ENCODE measurements at places on chromosomes 7 and 10.
A peak's percentile ranks its signal among the peaks of the same experiment; 100 is the strongest.

DNA sequence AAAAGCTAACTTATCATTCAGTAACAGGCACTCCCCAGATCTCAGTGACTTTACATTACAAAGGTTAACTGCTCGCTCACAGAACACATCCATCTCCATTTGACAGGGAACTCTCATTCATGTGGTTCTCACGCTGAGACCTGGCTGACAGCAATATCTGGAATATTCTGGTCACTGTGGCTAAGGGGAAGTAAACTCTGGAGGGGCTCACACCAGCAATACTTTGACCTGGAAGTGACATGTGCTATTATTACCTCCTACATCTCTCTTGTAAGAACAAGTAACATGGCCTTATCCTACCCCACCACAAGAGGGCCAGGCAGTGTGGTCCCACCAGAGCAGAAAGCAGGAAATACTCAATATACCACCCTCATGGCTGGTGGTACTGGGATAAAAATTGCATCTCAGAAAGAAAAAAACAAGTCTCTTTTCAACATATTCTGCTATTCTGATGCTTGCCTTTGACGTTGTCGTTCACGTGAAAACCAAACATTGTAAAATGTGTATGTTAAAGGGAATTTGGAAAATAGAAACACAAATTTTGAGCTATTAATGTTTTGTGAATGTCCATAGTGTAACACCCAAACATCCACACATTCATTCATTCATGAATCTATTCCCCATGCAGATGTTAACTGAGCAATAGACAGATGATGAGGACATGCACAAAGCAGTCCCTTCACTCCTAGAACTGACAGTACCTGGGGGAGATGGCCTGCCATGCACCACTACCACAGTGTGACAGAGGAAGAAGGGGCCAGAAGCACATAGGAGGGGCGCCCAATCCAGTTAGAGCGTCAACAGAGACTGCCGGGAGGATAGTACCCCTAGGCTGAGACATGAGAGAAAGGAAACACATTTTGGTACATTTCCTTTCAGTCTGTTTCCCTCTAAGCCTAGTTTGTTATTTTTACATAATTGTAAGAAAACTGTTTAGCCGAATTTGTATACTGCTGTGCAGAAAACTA is 166.0 kb upstream of the SP4 start:
- no peak for DNase-seq

- no peak for DNase-seq
These were observed 73.8 kb downstream of the RGS10 start for GRCh38 chr10:119468542-119469324.

- DNase-seq, result no peak
These were observed 29.3 kb downstream of the SPAG6 start for GRCh38 chr10:22374489-22375126.

- no peak for DNase-seq
These were observed 194.9 kb upstream of the CDCA7L start for GRCh38 chr7:22140578-22140977.

DNA sequence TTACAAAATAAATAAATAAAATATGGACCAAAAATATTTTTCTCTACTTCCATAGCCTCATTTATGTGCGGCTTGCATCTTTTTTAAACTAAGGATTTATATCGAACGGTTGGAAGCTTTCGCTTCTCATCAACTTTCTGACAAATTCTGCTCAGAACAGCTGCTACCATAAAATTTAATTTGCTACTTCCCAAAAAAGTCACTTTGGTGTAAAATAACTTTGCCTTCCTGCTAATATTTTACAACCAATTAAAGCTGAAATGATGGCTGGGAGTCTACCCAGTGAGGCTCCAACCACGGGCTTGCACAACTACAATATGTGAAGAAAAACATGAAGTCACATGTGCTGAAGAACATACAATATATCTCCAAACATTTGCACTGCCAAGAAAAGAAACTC is 253.1 kb upstream of the NEBL start:
- no peak for DNase-seq

GRCh38 chr7:155268921-155269650 is 28.6 kb upstream of the INSIG1 start:
- no peak for DNase-seq

DNA sequence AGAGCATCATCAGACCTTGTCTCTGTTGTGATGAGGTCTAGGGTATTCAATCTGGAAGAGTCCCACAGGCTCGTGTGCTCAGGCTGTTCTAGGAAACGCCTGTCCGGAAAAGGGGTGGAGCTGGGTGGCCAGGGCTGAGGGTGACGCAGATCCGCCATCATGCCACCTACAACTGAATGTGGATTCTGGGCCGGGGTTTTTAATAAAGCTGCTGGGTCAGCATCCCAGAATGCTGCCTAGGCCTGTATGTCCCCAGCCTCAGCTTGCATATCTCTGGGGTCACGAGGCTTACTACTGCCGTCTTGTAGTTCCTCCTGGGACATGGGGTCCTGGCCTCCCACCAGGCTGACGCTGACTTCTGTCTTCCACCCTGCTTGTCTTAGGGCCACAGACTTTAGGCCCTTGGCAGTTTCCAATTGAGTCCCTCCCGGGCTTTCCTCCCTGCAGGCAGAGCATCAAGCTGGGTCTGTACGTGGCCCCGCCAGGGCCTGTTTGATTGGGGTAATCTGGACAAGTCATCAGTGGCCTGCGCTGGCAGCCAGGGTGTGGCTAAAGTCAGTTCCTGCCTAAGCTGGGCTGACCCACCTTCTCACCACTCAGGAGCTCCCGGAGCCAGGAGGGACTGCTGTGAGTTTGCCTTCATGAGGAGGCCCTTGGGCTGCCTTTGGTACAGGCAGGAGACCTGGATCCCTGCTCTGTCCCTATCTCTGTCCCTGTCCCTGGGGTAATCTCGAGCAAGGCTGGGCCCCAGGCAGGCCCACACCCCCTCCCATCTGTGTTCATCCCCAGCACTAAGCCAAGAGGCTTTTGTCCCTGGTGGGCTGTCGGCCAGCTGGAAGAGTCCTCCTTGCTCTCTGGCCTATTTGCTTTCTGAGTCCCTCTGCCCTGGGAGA is 79.9 kb downstream of the ZMIZ1 start:
- peak; percentile 86 for DNase-seq

DNA sequence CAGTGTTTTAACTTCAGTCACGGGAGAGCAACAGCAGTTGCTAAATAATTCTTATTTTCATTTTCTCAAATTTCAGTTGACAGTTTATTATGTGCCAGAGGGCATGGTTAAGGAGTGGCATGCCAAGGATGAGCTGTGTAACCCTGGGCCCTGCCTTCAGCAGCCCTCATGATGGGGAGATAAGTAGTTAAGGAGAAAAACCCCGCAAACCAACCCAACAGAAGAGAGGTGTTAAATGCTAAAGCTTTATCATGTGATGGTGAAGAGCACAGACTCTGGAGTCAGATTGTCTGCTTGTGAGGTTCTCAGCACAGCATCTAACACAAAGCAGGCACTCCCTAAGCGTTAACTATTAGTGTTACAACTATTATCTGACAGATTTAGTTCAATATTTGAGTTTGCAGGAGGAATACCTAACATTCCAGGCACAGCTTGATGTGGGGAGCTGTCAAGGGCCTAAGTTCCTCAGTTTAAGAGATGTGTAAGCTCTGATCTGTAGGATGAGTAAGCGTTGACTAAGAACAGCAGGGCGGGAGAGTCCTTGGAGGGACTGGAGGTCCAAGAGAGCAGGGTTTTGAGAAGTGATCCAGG is 29.6 kb downstream of the STAM start:
- DNase-seq, result no peak

- peak; percentile 70 for DNase-seq
These were observed 192.1 kb downstream of the CELF2 start for GRCh38 chr10:11209830-11210181.

GRCh38 chr10:65419629-65420028 is 1506.2 kb upstream of the LRRTM3 start:
- DNase-seq, result no peak

DNA sequence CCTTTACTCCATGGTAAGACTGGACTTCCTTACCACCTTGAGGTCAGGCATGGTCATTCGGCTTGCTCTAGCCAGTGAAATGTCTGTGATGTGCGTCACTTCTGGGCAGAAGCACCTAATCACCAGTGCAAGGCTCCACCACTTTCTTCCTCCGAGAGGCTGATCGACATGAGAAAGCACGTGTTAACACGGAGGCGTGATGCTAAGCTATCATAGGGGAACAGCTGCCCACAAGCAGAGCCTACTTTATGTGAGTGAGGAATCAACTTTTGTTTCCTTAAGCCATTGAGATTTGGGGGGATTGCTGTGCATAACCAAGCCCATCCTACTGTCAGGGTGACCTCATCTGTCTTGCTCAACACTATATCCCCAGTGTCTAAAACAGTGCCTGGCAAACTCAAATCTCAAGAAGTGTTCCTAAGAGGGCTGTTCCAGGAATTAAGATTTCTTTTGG is 23.1 kb upstream of the SAR1A start:
- DNase-seq, result no peak

DNA sequence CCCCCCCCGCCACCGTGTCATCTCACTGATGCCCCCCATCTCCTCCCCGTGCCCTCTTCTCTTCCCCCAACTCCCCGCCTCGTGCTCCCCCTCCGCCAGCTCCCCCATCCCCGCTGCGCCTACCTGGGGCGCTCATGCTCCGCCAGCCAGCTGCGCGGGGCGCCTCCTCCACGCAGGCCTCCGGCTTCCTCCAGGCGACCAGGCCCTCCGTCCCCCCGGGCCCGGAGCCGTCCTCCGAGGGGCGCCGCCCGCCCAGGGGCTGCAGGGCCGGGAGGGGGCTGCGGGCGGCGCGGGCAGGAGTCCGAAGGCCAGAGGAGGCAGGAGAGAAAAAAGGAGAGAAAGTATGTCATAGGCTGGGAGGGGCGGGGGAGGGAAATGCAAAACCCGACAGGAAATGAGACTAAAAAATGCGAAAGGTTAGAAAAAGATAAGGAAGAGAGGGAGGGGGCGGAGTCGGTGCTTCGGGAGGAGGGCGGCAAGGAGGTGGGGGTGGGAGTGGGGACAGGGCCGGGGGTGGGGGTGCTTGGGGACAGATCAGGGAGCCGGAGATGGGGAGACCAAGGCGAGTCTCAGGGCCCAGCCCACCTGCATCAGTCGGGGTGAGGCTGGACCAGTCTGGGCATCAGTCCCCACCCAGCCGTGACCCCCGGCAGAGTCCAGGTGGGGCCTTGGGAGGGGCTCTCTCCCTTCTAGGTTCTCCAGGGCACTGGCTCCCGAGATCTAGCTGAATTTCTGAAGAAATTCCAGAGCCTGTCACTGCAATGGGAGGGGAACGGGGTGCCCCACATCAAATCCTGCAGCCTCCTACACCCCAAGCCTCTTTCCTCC is at the start of gene CARD11:
Gene CARD11 (minus strand): TSS at position 324 of the 828 bp plus-strand sequence. CDS start 85,361 bp downstream, outside the sequence.
- DNase-seq, result no peak

GRCh38 chr10:49508249-49508648 is 30.7 kb downstream of the ERCC6 start:
- no peak for DNase-seq

DNA sequence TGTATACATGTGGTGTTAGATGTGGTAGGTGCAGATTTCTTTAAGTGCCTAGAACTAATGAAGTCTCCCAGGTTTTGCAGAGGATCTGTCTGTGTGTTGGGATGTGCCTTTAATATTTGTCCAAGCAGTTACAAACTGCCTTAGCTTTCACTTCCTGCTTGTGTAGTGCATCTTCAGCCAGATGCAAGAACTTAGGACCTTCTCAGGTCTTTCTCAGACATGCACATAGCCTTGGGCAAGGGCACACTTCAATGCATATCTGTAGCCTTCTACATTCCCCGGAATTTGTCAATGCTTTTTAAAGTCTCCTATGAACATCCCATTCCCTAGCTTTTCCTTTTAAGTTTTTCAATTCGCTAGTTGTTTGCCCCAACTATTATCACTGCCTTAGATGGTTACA is 47.2 kb upstream of the SLC39A12 start:
- DNase-seq, result no peak

- DNase-seq, result no peak
These were observed 12.7 kb downstream of the SLC29A3 start for GRCh38 chr10:71331736-71332135.

- no peak for DNase-seq
These were observed 11.4 kb downstream of the KDM7A start for GRCh38 chr7:140165422-140165821.

- no peak for DNase-seq
These were observed 8.0 kb downstream of the AASS start for GRCh38 chr7:122136078-122136477.

DNA sequence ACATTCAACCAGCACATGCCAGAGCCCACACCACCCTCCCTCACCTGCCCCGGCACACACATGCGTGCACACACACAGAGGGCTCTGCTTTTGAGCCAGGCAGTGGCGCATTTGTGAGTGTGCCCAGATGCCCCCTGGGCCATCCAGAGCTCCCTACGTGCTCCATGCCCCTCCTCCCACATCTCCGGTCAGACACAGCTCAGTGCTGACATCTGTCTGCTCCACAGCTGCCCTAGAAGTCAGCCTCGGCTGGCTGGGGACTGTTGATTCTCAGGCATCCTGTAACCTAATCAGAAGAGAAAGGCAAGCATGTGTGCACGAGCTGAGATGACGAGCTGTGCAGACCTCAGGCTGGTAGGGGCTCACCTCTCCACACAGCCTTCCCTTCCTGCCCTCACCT is 135.1 kb downstream of the ZMIZ1 start:
- peak; percentile 61 for DNase-seq

DNA sequence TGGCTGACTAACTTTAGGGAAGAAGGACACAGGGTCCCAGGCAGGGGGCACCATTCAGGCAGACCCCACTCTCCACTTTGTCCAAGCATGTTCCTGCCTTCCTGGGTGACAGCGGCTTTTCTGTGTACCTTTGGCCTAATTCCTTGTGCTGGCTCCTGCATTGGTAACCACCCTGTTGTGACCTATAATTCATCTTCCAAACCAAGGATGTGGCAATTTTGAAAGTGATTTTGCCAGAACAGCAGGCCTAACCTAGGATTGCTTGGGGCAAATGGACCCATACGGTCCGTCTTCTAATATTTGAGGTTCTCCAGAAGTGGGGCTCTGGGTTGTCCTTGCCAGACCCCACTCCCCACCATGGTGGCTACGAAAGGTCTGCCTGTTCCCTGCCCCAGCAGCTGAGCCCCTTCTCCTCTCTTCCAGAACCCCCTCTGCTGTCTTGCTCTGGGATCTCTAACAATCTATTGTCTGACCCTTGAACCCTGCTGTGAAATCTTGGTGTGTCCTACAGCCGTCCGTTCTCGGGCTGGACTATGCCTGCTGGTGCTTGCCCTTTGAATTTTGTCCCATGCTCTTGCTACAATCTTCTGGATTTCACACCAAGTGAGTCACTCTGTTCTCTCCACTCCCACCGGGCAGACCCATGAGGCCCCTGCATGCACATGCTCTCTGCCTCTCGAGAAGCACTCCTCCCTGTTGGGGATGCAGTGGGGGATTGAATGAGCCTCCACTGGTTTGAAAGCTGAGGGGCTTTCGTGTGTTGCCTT is 316.0 kb downstream of the CXCL12 start:
- DNase-seq, result no peak

All from midbrain (tissue), 1 donor.